ENCODE measurements at places on chromosomes 12 and 14.

DNA sequence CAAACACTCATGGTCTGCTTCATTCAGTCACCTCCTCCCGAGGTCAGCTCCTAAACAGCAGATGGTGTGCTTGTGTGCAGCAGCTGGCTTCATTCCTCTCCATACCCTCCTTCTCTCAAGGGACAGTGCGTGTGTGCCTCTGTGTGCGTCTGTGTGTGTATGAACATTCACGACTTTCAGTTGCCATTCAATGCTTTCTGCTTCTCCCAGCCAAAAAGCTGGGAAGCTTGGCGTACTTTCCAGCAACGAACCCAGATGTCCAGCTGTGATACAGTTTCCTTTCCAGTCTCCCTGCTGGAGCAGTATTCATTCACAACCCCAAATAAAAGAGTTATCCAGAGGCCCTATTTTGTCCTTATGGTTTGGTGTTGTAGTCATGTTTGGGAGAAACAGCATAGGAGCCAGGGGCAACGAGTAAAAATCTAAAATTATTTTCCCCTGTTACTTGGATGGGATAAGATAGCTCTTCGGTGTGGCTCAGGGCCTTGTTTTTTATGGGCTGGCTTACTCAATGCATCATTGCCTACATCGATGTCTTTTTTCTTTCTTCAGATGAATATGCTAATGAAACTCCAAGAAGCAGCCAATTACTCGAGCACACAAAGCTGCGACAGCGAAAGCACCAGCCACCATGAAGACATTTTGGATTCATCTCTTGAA, 379.3 kb downstream of the NAV3 start:
- no peaks in the 10 kb centered on the region for H3K4me1 ChIP-seq
- no peaks in the 10 kb centered on the region for H3K27me3 ChIP-seq
- no peak overlapping the region for H3K4me3 ChIP-seq
- no peak for DNase-seq
- H3K36me3 ChIP-seq = no peaks in the 10 kb centered on the region

DNA sequence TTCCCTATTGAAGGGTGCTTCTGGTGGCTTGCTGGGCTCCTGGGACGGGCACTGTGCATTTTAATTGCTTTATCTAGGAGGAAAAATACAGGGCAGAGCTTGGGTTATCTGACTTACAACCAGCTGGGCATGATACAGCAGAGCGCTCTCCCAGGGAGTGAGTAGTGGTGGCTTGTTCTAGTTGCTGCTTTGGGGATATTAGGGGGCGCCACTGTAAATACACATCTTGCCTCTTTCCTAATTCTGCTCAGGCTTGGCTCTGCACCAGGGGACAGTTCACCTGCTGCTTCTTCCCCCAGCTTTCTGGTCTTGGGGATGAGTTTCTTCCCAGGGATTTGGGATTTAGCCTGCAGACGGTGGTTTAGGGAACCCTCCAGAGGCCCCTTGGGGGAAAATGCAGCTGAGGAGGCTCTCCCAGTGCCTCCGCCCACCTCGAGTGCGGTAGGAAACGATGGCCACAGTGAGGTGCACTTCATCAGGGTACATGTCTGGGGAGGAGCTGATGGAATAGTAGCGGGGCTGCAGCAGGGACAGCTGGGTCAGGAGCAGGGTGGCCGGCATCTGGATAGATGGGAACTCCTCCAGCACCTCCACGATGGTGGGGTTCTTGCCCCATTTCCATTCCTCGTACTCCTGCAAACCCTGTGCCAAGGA, 36.9 kb upstream of the FBXO21 start:
- no peaks in the 10 kb centered on the region for H3K27me3 ChIP-seq
- H3K27ac ChIP-seq = no peak overlapping the region
- no peaks in the 10 kb centered on the region for H3K4me1 ChIP-seq

DNA sequence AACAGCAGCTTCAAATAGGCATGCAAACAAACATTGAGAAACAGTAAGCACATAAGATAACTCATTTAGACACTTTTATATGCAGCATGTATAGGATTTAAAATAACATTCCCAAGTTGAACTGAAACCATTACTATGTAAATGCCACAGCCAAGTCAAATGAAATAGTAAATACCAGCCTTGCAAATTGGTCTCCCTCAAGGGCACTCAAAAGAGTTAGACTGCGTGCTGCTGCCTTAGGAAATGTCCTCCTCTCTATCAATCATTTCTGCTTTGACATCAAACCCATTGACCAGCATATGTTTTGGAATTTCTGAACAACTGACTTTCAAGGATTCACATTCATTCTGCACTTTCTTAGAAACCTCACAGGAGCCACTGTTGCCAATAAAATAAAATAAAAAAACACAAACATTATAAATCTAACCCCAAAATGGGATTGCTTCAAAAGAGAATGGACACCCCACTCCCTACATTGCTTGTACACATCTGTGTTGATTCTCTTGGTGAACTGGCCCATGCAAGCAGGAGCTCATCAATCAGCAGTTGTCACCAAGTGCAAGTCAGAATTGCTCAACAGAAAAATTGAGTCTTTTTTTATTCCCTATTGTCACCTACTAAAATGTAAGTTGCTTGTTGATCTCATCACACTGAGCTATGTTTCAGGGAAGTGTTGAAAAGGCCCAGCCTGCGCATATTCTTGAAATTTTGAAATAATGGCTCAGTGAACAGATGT, 256.2 kb downstream of the DAD1 start:
- H3K36me3 ChIP-seq = no peaks in the 10 kb centered on the region
- H3K27ac ChIP-seq = no peak overlapping the region
- no peaks in the 10 kb centered on the region for H3K27me3 ChIP-seq
- peak; percentile 2 for DNase-seq

- no peaks in the 10 kb centered on the region for H3K36me3 ChIP-seq
- H3K27ac ChIP-seq = no peak overlapping the region
- peaks cover 5% of the 10 kb centered on the region for H3K4me1 ChIP-seq
- DNase-seq = no peak
- H3K4me3 ChIP-seq = no peak overlapping the region
Observed at GRCh38 chr12:114918535-114919233, 234.7 kb upstream of the TBX3 start.

DNA sequence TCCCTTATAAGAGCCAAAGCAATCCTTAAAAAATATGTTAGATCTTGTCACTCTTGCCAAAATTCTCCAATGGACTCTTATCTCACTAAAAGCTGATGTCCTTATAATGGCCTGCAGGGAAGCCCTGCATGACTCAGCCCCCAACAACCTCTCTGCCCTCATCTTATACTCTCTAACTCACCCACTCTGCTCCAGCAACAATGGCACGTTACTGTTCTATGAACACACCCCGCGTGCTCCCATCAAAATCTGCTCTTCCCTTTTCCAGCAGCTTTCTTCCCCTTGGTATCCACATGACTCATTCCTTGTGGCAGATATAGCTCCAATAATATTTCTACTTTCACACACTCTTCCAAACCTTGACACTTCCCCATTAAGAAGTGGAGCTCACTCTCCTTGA, 108.1 kb downstream of the DENND5B start:
- H3K27me3 ChIP-seq = no peaks in the 10 kb centered on the region
- peaks cover 14% of the 10 kb centered on the region for H3K36me3 ChIP-seq
- no peak overlapping the region for H3K4me3 ChIP-seq
- H3K27ac ChIP-seq = peak overlapping the region; percentile 51
- DNase-seq = peak; percentile 66
- H3K4me1 ChIP-seq = peaks cover 37% of the 10 kb centered on the region

- H3K4me3 ChIP-seq = no peak overlapping the region
- no peak overlapping the region for H3K27ac ChIP-seq
- peaks cover 9% of the 10 kb centered on the region for H3K4me1 ChIP-seq
- DNase-seq = no peak
- no peaks in the 10 kb centered on the region for H3K36me3 ChIP-seq
Observed at GRCh38 chr14:105165134-105165704, 3.4 kb downstream of the JAG2 start.

- no peak for DNase-seq
- H3K27ac ChIP-seq = no peak overlapping the region
- no peaks in the 10 kb centered on the region for H3K36me3 ChIP-seq
- H3K4me1 ChIP-seq = peaks cover 3% of the 10 kb centered on the region
- H3K27me3 ChIP-seq = no peaks in the 10 kb centered on the region
- no peak overlapping the region for H3K4me3 ChIP-seq
Observed at GRCh38 chr14:96080571-96080970, 41.4 kb downstream of the C14orf132 start.

DNA sequence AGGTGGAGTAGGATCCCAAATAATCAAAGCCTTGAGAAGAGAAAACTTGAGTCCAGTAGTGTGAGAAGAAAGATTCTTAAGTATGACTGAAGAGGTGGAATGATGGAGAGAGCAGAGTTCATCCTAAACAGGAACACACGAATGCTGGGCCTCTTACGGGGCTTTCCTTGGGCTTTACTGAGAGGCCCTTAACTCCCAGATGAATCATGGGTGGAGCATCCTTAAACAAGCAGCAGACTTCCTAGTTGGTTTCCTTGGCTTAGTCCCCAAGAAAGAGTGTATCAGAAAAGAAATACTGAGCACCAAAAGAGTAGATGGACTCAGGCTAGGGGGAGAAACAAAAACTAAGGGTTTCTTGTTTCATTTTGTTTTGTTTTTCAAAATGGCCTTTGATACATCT, 132.5 kb downstream of the GPR135 start:
- H3K4me3 ChIP-seq = no peak overlapping the region
- no peaks in the 10 kb centered on the region for H3K27me3 ChIP-seq
- no peak for DNase-seq
- H3K36me3 ChIP-seq = peaks cover 15% of the 10 kb centered on the region

DNA sequence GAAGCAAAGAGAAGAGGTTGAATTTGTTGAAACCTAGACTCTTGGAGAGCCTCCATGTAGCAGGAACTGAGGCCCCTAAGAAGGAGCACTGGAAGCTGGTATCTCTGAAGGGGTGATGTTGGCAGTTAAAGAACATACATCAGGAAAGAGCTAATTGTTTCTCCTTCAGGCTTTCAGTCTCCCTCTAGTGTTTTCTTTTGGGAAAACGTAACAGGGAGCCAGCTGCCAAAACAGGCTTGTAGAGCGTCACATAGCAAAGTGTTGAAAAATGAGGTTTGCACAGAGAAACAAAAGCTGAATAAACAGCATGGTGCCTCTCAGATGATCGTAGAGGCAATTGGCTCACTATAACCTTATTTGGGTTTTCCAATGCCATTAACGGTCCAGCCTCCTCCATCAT, 46.9 kb upstream of the CAND1 start:
- no peaks in the 10 kb centered on the region for H3K4me1 ChIP-seq
- DNase-seq = peak; percentile 31
- no peaks in the 10 kb centered on the region for H3K27me3 ChIP-seq
- H3K36me3 ChIP-seq = no peaks in the 10 kb centered on the region

GRCh38 chr12:52222692-52223091, 10.4 kb upstream of the KRT7 start:
- H3K27ac ChIP-seq = no peak overlapping the region
- H3K4me3 ChIP-seq = no peak overlapping the region
- H3K27me3 ChIP-seq = peaks cover 73% of the 10 kb centered on the region
- DNase-seq = no peak

- peaks cover 10% of the 10 kb centered on the region for H3K27me3 ChIP-seq
- no peak overlapping the region for H3K4me3 ChIP-seq
- no peak for DNase-seq
- H3K4me1 ChIP-seq = no peaks in the 10 kb centered on the region
- no peaks in the 10 kb centered on the region for H3K36me3 ChIP-seq
- no peak overlapping the region for H3K27ac ChIP-seq
Observed at GRCh38 chr12:132178801-132179401, 34.6 kb downstream of the NOC4L start.

DNA sequence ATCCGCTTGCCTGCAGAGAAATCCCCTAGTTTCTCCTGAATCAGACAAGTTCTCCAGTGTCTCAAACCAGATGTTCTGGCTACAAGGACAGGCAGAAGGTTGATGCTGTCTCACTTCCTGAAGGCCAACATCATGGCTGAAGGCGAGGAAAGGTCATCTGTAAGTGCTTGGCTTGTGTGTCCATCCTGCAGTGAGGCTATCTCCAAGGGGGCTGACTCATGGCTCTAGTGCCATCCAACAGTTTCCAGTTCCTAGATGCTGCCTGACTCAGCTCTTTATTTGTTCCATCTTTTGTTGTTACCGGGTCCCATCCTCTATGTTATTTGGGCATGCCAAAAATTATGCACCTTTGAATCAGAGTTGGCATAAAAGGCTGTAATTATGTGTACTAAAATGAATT, 232.1 kb upstream of the TBX3 start:
- no peaks in the 10 kb centered on the region for H3K36me3 ChIP-seq
- H3K4me3 ChIP-seq = no peak overlapping the region
- no peak for DNase-seq
- peaks cover 5% of the 10 kb centered on the region for H3K4me1 ChIP-seq
- no peaks in the 10 kb centered on the region for H3K27me3 ChIP-seq

GRCh38 chr12:52044292-52044983, 6.8 kb upstream of the NR4A1 start:
- no peak for DNase-seq
- no peak overlapping the region for H3K27ac ChIP-seq
- H3K36me3 ChIP-seq = no peaks in the 10 kb centered on the region
- no peak overlapping the region for H3K4me3 ChIP-seq
- no peaks in the 10 kb centered on the region for H3K27me3 ChIP-seq
- H3K4me1 ChIP-seq = no peaks in the 10 kb centered on the region

GRCh38 chr12:125674554-125675338, 609.5 kb downstream of the AACS start:
- H3K36me3 ChIP-seq = no peaks in the 10 kb centered on the region
- H3K4me3 ChIP-seq = no peak overlapping the region
- DNase-seq = no peak
- no peaks in the 10 kb centered on the region for H3K27me3 ChIP-seq
- H3K27ac ChIP-seq = no peak overlapping the region

GRCh38 chr14:100058777-100059437, 6.3 kb upstream of the EVL start:
- DNase-seq = no peak
- H3K27me3 ChIP-seq = no peaks in the 10 kb centered on the region
- H3K36me3 ChIP-seq = no peaks in the 10 kb centered on the region
- H3K27ac ChIP-seq = no peak overlapping the region

DNA sequence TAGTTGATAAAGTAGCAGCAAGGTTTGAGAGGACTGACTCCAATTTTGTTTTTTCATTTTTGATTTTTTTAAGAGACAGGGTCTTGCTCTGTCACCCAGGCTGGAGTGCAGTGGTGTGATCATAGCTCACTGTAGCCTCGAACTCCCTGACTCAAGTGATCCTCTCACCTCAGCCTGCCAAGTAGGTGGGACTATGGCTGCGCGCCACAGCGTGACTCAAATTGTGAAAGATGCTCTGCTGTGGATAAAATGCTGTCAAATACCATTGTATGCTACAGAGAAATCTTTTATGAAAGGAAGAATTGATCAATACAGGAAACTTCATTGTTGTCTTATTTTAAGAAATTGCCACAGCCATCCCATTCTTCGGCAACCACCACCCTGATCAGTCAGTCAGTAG, 48.3 kb downstream of the SCN8A start:
- no peaks in the 10 kb centered on the region for H3K36me3 ChIP-seq
- H3K27ac ChIP-seq = no peak overlapping the region
- no peak for DNase-seq

GRCh38 chr14:20707622-20708021, 19.1 kb downstream of the ANG start:
- peak; percentile 86 for DNase-seq
- H3K4me1 ChIP-seq = no peaks in the 10 kb centered on the region
- no peaks in the 10 kb centered on the region for H3K36me3 ChIP-seq

Measured in cardiac muscle cell (in vitro differentiated cells and primary cell).